ENCODE measurements at places on chromosomes 16 and 17. TPM values are rescaled to one million over a fixed set of nuclear protein-coding genes. Genes with fewer than 3 reads are reported as not detected.

Gene GSPT1
- 57.3 TPM for total RNA-seq

GRCh38 chr16:4680673-4681470 is 12.5 kb upstream of the NUDT16L1 start:
- DNase-seq = no peak

Gene PSME3
- total RNA-seq = 50.7 TPM

GRCh38 chr17:60230358-60230757 is 80.6 kb downstream of the CA4 start:
- DNase-seq = no peak

DNA sequence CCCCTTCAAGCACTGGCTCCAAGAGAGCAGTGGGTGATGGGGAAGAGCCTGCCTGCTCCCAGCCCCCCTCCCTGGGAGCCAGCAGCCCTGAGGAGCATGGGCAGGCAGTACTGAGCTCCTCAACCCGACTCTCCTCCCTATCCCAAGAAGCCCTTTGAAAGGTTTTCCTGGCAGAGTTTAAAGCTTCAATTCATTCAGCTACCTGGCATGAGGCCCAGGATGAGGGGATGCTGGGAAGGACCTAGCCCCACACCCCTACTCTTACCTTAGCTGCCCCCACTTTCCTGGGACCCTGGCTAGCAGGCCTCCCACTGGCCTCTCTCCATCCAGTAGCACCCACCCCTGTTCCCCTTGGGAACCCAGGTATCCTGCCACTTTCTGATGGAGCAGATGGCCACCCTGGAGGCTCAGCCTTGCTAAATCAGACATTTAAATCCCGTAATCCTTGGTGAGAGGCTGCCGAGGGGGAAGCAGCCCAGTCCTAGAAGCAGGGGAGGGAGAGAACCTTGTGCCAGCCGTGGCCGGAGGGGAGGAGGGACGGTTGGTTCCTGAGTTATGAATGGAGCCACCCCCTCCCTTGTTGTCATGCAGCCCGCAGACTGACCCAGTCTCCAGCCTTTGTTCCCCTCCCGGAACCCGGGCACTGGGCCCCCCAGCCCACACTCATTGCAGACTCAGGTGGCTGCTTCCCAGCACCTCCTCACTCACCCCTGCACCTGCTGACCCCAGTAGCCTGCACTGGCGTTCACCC is 17.1 kb downstream of the ATP1B2 start:
- no peak for DNase-seq

Gene HELZ
- 28.1 TPM for total RNA-seq

GRCh38 chr16:55349867-55350266 is 25.9 kb downstream of the IRX6 start:
- DNase-seq = peak; percentile 15

Gene VKORC1
- 118 TPM for total RNA-seq

Gene LYRM1
- 87.1 TPM for total RNA-seq

DNA sequence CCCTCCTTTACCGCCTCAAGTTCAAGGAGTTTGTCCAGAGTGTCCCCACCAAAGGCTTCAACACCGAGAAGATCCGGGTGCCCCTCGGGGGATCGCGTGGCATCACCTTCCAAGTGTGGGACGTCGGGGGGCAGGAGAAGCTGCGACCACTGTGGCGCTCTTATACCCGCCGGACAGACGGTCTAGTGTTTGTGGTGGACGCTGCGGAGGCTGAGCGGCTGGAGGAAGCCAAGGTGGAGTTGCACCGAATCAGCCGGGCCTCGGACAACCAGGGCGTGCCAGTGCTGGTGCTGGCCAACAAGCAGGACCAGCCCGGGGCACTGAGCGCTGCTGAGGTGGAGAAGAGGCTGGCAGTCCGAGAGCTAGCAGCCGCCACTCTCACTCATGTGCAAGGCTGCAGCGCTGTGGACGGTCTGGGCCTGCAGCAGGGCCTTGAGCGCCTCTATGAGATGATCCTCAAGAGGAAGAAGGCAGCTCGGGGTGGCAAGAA is 1.1 kb downstream of the ARL4D start:
- no peak for DNase-seq

- no peak for DNase-seq
Observed at GRCh38 chr17:29914819-29915537, 15.1 kb downstream of the SSH2 start.

DNA sequence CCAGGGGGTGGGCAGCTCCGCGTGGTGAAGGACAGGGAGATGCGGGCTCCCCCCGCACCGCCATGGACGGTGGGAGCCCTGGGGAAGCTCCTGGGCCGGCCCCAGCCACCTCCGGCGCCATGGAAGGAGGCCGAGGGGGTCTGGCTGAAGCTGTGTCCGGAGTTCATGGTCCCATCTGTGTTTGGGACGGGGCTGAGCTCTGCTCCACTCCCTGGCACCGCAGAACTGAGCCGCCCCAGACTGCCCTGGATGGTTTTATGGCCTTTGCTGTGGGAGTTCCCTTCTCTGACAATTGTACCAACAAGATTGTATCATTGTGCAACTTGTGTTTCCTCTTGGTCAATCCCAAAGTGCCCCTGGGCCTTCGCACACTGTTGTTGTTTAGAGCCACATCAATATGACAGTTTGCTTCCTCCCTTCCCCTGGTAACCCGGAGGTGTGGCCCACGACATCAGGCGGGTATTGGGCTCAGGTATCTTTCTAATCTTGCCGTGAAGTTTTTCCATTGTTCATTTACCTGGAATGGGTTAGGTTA is 942 bp downstream of the KRT23 start:
- DNase-seq = no peak

Gene HIGD1B
- not detected for total RNA-seq

Gene SP6
- total RNA-seq = not detected

DNA sequence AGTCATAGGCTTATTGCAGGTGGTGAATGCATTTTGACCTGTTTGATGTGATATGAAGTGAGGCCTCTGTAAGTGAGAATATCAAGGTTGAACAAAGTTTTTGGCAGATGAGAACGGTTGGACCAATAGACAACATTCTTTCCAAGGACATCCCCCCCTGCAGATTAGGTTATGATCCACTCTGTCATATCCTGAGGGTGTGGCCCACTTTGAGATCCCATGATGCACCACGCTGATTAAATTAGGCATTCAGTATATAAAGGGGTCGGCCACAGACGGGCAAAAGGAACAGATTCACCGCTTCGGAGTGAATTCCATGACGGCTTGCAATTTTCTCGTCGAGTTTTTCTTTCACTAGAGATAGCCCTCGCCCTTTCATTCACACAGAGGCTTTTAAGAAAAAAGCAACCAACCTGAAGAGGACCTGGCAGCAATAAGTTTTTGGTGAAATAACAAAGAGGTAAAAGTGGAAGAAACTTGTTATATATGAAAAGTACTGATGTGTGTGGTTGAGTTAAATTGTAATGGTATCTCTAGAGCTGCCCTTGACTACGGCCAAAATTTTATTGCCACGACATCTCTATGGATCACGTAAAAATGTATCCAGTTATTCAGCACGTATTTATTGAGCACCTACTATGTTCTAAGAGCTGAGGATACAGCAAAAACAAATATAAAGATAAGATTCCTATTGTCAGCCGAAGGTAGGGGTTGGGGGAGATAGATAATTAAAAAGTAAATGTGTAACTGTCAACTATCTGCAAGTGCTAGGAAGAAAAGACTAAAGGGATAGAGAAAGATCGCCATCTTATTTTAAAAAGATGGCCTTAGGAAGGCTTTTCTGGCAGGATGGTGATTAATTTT is 1.7 kb upstream of the RBBP6 start:
- no peak for DNase-seq

- DNase-seq = no peak
Observed at GRCh38 chr17:49978501-49978900, 9.5 kb downstream of the DLX4 start.

- no peak for DNase-seq
Observed at GRCh38 chr16:88983771-88984687, 7.0 kb upstream of the CBFA2T3 start.

Gene CDK5RAP3
- total RNA-seq = 118 TPM

DNA sequence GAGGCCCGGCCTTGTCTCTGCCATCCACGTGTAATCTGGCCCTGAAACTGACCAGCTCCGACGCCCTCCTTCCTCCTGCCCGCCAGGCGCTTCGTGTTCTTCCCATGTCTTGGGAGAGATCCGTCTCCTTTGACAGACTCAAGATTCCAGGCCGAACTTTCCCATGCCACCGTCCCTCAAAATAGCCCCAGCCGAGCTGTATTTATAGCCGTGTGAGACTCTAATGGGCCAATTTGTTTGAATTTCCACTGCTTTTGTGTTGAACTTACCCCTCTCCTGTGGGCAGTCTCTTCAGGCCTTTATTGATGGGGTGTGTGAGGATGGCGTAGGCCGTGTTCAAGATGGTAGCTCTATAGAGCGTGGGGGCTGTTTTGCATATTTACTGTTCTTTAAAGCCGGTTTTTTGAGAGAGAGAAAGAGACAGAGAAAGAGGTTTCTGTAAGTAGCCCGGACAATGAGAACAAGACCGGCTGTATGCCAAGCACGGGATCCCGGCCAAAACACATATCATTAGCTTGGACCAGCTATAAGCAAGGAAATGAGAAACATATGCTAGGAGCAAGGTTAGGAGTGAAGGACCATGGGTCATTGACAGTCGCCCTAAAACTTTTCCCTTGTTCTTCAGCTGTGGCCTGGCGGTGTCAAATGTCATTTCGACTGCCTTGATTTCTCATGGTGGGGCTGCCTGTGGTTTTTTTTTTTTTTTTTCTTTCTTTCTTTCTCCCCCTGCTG is 124.5 kb upstream of the ZFHX3 start:
- peak; percentile 98 for DNase-seq

Gene WFIKKN2
- total RNA-seq = under 0.01 TPM

Gene CCDC92B
- not detected for total RNA-seq

Gene KRTAP4-3
- total RNA-seq = not detected

DNA sequence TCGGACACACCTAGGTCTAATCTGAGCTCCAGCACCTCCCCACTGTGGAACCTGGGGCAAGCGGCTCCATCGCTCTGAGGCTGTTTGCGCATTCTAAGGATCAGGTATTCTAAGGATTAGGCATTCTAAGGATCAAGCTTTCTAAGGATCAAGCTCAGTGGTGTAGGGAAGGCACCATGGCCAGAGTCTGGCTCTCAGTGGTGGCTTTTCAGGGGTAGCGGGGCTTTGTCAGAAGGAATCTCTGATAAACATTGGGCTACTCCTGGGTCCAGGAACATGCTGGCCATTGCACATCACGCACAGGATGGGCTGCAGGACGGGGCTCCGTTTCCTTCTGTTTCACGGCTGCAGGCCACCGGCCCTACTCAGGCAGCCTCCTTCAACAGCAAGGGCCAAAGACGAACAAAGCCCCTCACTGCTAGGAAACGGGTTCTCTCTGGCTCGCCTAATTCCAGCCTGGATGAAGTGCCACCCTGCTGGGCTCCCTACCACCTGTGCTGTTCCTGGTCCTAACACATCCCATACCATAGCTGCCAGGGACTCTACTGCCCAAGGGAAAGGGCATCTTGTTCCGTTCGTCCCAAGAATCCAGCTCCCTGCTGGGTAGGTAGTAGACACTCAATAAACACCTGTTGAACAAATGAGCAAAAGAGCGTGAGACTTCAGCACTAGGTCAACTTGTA is 5.5 kb downstream of the C1QTNF1 start:
- DNase-seq = no peak

Gene PITPNM3
- total RNA-seq = 0.99 TPM

All from fibroblast of lung (primary cell).